ENCODE measurements at places on chromosomes 13 and 19. TPM values are rescaled to one million over a fixed set of nuclear protein-coding genes. Genes with fewer than 3 reads are reported as not detected.

The HTR2A gene
- total RNA-seq = not detected

The GRIN2D gene
- total RNA-seq = under 0.01 TPM

The LYPD3 gene
- not detected for total RNA-seq

The LILRB5 gene
- not detected for total RNA-seq

The FARP1 gene
- total RNA-seq = 57.0 TPM

The KLK5 gene
- not detected for total RNA-seq

The LILRB2 gene
- not detected for total RNA-seq

The RRAS gene
- 50.5 TPM for total RNA-seq

The PCDH9 gene
- 10.2 TPM for total RNA-seq

The TYROBP gene
- total RNA-seq = not detected

The CYP4F8 gene
- not detected for total RNA-seq

The PSG2 gene
- 0.28 TPM for total RNA-seq

The ZNF470 gene
- total RNA-seq = 4.4 TPM

The IRF2BP1 gene
- 5.0 TPM for total RNA-seq

The LSR gene
- 0.28 TPM for total RNA-seq

The F10 gene
- 7.2 TPM for total RNA-seq

The NKPD1 gene
- total RNA-seq = under 0.01 TPM

The PCSK4 gene
- 0.56 TPM for total RNA-seq

The A1BG gene
- total RNA-seq = 4.5 TPM

The CYP2A6 gene
- total RNA-seq = not detected

The ELF1 gene
- 36.9 TPM for total RNA-seq

The BTBD2 gene
- total RNA-seq = 25.8 TPM

The IGSF23 gene
- not detected for total RNA-seq

The CGB3 gene
- total RNA-seq = not detected

The GAPDHS gene
- not detected for total RNA-seq

The MYADM gene
- total RNA-seq = 5.3 TPM

The DACH1 gene
- total RNA-seq = not detected

The BCL2L12 gene
- total RNA-seq = 4.7 TPM

The DOCK9 gene
- total RNA-seq = 9.7 TPM

The ZNF724 gene
- total RNA-seq = 18.3 TPM

The PROZ gene
- total RNA-seq = not detected

The ZGLP1 gene
- total RNA-seq = not detected

The SLC25A41 gene
- not detected for total RNA-seq

Data from IMR-90 (cell line).